Hematopoietic multipotent progenitor cell (in vitro differentiated cells): ENCODE measurements at places on chromosomes 6 and 20. TPM values are rescaled to one million over a fixed set of nuclear protein-coding genes. Genes with fewer than 3 reads are reported as not detected.

Gene OLIG3
- total RNA-seq, result not detected

Gene NMBR
- not detected for total RNA-seq

Gene PSORS1C1
- total RNA-seq, result 0.27 TPM

Gene PCMTD2
- 59.5 TPM for total RNA-seq

- DNase-seq, result no peak
These were observed 868 bp downstream of the METTL24 start for GRCh38 chr6:110357298-110357663.

DNA sequence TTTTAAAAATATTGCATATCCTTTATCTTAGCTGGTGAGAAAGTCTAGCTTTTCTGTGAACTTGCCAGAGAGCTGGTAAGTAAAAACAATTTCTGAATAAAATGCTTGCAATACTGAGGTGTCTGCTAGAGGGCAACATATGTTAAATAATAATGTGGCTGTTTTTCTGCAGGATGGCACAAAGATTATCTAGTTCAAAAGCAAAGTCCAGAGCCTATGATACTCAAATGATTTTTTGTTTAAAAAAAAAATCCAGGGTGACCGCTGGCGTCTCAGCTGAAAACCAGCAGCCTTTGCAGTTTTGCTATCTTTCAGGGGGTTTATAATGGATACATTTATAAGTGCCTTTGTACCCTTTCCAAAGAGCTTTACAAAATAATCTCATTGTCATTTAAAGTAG, 194.9 kb downstream of the PHACTR1 start:
- DNase-seq, result peak; percentile 73

DNA sequence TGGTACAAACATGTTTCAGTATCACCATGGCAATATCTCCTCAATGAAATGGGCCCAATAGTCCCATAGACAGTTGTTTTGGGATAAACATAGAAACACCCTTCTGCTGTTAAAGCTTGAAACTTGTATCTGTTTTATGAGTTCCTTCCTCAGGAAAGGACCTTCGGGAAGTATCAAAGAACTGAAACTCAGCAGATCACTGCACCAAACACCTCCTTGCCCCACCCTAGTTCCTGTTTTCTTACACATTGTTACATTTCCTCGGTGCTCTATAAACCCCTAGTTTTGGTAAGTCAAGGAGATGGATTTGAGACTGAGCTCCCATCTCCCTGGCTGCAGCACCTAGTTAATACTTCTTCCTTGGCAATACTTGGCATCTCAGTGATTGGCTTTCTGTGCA, 73.8 kb upstream of the ECI2 start:
- DNase-seq, result no peak

- DNase-seq, result no peak
These were observed 355.5 kb upstream of the HTR1E start for GRCh38 chr6:86581833-86582232.

DNA sequence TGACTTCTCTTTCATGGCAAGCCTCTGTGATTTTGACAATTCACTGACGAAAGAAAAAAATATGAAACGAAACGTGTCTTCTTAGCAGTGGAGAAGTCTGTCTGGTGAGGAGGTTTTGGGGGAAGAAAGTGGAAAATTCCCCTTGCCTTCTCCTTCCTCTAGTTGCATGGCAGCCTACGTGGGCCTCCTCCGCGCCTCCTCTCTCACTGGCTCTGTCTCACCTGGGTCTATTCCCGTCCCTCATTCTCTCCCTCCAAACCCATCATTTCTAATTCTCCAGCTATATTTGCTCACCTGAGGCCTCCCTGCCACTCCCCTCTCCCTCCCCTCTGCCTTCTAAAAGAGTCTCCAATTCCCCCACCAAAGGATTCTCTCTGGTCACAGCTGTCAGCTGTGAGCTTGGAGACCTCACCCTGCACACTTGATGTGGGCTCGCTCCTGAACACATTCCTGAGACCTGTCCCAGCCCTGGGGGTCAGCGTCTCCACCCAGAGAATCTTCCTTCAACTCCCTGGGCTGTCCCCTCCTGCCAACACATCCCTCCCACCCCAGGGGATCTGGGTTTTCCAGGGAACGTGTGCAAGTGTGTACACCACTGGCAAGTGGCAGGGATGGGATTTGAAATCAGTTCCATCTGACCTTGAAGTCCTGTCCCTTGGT, 159.6 kb upstream of the PMEPA1 start:
- no peak for DNase-seq

DNA sequence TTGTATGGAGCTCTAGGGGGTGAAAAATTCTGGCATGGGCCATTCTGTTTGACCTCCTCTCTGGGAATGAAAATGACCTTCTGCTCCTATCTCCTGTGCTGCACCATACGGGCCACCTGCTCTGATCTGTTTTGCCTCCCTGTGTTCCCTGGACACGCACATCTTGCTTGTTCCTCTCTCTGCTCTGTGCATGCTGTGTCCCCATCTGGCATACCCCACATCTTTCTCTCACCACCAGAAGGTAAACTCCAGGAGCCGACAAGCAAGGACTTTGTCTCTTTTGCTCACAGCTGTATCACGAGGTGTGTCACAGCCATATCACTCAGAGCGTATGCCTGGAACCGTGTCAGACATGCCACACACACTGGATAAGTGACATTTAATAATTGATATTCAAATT, 208.4 kb upstream of the DTNBP1 start:
- DNase-seq, result no peak

DNA sequence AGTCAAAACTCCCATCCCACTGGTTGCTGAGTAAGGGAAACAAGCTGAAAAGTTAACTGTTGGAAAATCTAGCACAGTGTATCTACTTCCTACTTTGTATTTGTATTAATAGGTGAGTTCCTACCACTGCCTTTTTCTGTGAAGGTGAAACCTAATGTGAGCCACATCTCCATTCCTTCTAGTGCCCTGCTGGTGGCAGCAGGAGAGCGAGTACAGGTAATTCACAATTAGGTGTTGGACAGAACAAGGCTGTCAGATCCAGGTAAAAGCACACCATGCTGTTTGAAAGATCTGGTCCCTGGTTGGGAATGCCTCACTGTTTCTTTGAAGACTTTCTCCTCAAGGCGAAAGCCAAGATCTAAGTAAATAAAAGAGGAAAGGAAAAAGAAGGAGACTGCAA, 528.4 kb downstream of the PKHD1 start:
- no peak for DNase-seq
